ENCODE measurements at places on chromosomes 2 and 18. TPM values are rescaled to one million over a fixed set of nuclear protein-coding genes. Genes with fewer than 3 reads are reported as not detected.

The CYBRD1 gene
- polyA plus RNA-seq, result 21.8 TPM

DNA sequence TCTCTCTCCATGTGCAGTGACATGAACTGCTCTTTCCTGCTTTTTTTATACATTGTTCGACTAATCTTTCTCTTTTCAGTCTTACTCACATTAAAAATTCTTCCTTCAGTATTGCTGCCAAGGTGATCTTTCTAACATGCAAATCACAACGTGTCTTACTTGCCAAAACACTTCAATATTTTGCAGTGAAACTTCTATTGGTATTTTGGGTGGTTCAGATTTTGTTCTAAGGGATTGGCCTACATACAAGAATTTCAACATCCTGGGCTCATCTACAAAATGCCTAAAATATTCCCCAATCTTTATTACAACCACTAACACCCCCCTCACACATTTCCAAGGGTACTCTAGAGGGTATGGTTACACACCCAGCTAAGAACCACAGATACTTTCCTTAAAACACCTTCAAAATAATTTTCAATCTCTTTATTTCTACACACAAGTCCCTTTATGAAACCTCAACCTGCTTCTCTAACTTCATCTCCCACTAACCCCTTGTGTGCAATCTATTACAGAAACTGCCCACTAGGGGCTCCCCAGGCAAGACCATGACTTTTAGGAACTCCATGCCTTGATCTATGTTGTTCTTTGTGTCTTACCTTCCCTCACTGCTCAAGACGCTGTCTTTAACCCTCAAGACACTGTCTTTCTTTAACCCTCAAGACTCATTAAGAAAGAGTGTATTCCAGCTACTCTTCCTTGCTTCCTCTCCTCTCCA is 50.9 kb downstream of the COL3A1 start:
- DNase-seq, result no peak

DNA sequence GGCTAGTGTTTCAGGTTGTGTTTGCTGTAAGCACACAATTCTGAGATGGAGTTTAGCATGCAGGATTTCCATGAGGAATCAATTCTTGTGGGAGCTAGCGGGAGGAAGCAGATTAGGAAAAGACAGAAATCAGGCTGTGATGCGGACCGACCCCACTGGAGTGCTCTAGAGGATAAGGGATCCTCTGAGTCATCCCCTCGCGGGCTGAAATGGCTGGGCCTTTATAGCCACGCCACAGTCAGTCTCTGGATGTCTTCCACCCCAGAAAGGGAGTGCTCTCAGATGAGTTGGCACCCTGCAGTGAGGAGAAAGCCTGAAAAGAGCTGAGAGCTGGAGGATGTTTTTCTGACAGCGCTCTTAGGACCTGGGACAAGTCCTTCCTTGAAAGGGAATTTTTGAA is 102.4 kb downstream of the GALNT3 start:
- DNase-seq, result peak; percentile 55

The UGT1A10 gene
- not detected for polyA plus RNA-seq

The HOXD8 gene
- polyA plus RNA-seq, result 0.42 TPM

DNA sequence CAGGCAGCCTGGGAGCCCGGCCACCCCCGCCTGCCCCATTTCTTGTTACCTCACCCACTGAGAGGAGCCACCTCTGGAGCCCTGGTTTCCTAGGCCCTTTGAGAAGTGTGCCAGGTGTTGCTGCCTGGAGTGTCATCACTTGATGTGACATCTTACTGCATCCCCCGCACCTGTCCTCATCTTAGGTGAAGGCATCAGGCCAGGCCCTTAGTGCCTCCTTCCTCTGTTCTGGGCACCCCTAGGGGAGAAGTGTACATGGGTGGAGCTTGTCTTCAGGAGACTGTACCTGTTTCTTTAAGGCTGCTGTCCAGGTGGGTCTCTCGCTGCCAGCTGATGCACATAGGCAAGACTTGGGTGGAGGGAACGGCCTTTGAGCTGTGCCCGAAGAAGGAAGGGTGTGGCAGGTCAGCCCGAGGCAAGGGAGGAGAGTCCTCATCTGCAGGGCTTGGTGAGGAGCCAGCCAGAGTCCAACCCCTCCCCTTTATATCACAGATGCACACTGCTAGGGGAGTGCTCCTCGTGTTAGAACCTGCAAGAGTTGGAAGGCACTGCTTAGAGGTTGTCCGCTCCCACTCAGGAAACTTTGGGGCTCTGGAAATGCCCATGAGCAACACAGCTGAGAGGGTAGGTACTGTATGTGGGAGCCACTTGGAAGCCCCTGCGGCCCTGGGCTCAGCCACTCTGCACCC is 45.9 kb downstream of the NCK2 start:
- no peak for DNase-seq

GRCh38 chr2:19538411-19538963 is 180.1 kb upstream of the OSR1 start:
- DNase-seq, result no peak

DNA sequence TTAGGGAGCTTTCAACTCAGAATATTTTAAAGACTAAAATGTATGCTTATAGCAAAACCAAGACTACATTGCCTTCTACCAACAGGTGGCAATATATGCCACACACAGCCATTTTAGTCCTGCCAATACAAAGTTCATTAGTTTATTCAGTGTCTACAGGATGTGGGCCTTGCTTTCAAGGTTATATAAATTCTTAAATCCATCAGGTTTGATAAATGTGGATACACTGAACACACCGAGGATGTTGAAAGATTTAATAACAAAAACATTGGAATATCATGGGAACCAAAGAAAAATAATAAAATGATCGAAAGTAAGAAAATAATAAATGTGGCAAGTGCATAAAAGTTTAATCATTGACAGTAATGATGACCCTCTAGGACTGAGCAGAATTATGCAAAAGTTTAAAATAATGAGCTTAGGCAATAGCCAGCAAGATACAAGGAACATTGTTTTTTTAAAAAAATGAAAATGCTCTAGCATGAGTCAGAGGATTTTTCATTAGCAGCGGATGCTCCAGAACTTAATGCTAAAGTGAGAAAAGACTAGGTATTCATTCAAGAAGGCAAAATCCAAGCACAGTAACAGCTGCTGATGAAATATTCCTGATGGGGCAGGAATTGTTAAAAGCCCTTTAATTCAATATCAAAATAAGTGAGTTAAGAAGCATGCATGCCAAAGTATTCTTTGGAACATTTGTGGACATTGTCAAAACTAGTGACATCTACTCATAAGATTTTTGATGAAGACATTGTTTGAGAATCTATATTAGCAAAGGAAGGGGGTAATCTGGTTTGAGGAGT is 14.2 kb downstream of the SCN9A start:
- no peak for DNase-seq

The TCF4 gene
- 25.6 TPM for polyA plus RNA-seq

The TRIM43 gene
- not detected for polyA plus RNA-seq

The WDR35 gene
- polyA plus RNA-seq, result 1.1 TPM

- DNase-seq, result no peak
These were observed 25.5 kb upstream of the TUBB6 start for GRCh38 chr18:12282442-12283039.
